NCI-H1417 treated with DMSO at 0.1 percent for 48 hours (cell line): ENCODE measurements at places on chromosomes 13 and 19.

DNA sequence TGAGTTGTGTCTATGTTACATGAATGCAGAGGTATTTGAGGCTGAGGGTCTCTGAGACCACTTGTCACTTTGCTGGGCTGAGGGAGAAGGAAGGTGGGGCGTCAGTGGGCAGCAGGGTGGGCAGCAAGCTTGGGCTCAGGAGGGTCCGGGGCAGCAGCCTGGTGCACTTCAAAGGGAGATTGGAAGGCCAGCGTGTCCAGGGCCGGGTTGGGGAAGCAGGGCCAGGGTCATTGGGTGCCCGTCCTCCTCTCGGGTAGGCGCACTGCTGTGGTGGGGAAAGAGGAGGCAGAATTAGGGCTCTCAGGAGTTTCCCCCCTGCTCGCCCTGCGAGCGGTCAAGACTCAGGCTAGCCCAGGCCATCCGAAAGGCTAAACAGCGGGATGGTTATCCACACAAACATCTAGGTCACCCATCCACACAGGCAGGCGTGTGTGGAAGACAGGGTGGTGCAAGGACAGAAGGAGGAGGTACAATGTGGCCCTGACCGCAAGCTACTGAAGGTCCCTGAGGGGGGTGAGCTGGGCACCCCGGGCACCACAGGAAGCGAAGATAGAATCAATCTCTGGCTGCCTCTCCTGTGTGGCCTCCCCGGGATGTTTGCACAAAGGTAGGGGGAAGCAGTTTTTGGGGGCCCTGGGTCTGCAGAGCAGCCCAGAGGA, 37.7 kb downstream of the MYO9B start:
- DNase-seq, result no peak

GRCh38 chr13:52921194-52921593, 72.8 kb upstream of the PCDH8 start:
- no peak for DNase-seq

- no peak for DNase-seq
Observed at GRCh38 chr13:41944229-41944628, 16.7 kb downstream of the VWA8 start.

DNA sequence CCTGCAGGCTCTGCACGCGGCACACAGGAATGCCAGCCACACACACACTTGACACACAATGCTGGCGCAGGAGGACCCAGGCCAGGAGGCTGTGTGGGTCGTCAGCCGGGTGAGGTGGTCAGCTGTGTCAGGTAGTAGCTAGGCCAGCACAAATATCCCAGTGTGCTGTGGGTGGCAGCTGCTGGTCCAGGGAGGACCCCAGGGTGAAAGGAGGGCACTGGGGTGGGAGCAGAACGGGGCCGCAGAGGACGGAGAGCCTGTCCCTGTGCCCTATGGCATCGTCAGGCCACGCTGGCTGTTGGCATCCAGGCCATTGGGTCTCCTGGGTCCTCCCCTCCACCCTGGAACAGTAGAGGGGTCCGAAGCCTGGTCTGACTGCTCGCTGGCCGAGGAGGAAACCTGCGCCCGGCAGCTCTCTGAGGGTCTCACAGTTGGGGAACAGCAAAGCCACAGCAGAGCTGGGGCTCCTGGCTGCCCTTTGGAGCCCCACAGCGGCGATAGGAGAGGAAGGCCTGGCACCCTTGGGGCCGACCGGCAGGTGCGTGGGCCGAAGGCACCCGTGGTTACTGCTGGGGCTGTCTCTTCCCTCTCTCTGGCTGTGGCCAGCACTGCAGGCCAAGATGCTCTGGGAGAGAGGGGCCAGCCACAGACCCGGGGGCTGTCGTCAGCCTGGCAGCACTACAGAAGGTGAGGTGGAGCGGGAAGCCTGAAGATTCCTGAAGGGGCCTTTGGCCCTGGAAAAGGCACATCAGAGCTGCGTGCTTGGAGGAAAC, 27.3 kb downstream of the C13orf46 start:
- no peak for DNase-seq

DNA sequence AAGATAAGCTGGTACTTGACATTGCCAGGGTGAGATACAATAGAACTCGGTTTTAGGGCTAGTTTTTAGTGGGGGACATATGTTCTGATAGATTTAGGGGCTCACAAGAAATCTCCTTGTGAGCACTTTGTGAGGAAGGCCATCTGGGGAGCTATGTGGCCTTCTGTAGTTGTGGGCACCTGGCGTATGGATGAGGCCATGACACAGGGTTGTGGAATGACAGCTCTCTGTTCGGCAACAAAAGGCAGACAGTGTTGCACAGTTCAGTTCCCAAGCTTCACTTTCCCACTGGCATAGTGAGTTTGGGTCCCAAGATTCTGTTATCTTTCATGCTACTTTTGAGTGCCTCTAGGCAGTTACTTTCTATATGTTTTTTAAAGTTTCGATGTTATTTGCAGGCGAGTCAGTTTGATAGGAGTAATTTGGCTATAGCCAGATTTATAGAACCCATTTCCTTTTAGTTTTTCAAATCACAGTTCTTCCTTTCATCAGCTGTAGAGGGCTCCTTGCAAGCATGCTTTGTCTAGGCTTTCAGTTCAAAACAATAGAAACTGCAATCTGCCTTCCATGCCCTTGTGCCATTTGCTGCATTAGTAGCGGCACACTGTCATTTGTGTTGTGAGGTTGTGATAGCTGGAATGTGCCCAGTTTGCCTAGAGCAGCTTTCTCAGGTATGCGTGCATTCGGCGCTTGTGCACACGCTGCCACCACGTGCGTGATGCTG, 70.6 kb upstream of the TEX29 start:
- no peak for DNase-seq

- DNase-seq, result no peak
Observed at GRCh38 chr19:29674374-29675119, 9.3 kb downstream of the PLEKHF1 start.

DNA sequence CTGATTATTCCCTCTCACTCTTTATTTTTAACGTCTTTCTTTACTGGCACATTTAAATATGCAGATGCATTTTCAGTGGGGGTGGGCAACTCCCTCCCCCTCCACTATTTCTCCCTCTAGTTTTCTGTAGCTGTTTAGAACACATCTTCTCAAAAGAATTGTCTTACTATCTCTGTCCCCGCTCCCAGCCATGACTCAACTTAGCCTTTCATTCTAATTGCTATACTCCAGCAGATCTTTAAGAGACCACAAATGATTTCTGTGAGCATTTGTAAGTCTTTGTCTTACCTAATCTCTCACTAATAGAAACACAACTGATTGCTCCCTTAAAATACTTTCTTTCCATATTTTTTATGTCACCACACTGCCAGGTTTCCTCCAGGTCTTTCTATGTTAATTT, 350.9 kb downstream of the SPRY2 start:
- no peak for DNase-seq

- no peak for DNase-seq
Observed at GRCh38 chr19:8240274-8241229, 31.4 kb downstream of the CERS4 start.

- peak; percentile 40 for DNase-seq
Observed at GRCh38 chr13:107811233-107812013, 403.9 kb downstream of the LIG4 start.

DNA sequence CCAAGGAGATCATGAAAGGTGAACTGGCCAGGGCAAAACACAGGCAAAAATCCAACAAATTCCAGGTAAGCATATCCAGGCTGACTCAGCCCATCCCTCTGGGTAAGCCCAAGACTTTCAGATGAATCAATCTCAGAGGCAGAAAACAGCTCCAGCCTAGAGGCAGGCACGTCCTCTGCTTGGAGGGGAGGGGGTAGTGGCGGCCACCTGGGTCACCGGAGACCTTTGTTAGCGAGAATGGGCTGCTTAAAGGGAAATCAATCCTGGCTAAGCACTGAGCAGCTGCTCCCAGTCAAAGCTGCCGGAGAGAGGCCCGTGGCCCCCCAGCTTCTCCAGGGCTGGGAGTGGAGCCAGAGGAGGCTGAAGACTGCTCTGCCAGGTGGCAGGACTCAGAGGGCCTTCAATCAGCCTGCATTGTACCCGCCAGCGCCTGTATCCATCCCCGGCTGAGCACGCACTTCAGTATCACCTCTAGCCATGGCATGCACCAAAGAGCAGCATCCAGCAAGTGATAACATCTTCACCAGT, 48.2 kb downstream of the PIN1 start:
- peak; percentile 1 for DNase-seq

- no peak for DNase-seq
Observed at GRCh38 chr13:45336025-45336800, 4.8 kb downstream of the TPT1 start.

GRCh38 chr13:98842070-98842469, 89.6 kb upstream of the SLC15A1 start:
- peak; percentile 83 for DNase-seq

DNA sequence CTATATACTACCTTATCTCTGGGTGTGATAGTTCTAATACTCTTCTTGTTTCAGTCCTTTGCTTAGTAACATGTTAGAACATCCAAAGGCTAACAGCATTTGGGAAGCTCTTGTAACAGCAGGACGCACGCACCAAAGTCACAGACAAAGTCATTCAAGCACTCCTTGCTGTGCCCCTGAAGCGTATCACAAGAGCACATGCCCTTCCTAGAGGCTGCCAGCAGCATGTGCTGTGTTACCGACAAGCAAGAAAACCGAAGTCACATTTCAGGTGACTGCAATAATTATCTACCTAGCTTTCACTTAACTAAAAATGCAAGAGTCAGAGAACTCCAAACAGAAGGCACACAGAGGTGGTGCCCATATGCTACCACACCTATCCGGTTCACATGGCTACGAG, 194.1 kb downstream of the KLF12 start:
- DNase-seq, result no peak

DNA sequence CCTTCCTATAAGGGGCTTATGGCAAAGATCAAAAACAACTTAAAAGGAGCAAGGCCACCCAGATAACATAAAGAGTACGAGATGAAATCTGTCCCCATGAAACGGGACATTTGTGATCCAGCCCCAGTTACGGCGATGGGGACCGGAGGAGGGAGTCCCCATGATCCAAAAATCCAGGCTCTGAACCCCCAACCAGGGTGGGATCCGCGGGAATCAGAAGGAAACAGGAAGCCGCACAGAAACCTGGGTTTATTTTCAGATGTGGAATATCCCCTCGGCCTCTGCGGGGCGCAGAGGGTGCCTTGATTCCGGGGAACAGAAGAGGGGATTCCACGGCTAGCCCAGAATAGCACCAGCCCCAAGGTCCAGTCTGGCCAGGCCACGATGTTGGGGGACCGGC, 5.0 kb downstream of the PTPRS start:
- no peak for DNase-seq

DNA sequence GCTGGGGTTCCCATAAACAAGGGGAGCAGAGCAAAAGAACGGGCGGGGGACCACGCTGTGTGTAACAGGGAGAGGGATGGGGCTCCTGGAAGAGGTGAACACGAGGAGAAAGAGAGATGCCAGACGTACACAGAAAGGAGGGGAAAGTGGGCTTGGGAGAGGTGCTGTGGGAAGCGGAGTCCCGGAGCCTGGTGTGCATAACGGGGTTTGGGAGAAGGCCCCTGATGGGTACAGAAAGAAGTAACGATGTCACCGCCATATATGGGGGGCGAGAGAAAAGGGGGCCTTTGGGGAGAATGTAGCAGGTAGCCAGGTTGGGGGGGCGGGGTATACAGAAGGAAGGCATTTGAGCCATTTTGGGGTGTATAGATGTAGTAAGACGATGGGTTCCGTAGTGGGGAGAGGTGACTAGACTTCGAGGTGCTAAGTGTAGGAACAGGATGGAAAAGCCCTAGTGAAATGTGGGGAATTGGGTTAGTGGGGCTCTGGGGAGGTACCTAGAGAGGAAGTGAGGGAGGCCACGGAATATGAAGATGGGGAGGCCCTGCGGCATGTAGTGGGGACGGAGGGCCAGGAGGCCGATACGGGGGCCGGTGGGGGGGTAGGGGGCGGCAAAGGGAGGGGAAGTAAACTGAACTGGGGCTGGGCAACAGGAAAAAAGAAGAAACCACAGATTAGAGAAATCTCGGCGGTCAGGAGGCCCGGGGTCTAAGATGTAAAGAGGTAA, 787 bp downstream of the ZNF580 start:
- no peak for DNase-seq

DNA sequence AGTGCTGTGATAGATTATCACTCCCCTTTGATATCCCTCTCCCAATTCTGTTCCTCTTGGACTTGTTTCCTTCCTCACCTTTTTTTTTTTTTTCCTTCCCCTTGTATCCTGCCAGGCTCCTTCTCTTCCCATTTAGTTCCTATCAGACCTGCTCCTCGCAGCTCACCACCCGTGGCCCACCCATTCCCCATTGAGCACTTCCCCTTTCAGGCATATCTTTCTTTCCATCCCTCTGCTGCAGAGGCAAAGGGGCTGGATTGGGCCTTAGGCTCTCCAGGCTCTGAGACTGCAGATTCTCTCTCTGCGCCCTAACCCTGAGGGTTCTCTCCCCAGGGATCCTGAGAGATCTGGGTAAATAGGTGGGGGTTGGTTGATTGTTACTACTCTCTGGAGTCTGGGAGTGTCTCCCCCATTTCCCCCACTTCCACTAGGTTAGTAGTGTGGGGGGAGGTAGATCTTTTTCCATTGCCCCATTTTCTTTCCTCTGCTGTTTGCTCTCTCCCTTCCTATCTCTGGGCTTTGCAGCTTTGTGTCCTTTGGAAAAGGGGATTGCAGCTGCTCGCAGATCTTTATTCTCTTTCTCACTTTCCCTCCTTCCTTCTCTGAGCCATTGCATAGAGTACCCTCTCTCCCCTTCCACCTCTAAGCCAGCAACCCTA, 2.3 kb downstream of the ARHGAP35 start:
- DNase-seq, result no peak

- DNase-seq, result no peak
Observed at GRCh38 chr19:57788114-57788692, 18.7 kb downstream of the ZNF586 start.

GRCh38 chr19:4705413-4706131, 18.1 kb downstream of the DPP9 start:
- no peak for DNase-seq

- no peak for DNase-seq
Observed at GRCh38 chr13:110681868-110682550, 23.9 kb downstream of the CARS2 start.

DNA sequence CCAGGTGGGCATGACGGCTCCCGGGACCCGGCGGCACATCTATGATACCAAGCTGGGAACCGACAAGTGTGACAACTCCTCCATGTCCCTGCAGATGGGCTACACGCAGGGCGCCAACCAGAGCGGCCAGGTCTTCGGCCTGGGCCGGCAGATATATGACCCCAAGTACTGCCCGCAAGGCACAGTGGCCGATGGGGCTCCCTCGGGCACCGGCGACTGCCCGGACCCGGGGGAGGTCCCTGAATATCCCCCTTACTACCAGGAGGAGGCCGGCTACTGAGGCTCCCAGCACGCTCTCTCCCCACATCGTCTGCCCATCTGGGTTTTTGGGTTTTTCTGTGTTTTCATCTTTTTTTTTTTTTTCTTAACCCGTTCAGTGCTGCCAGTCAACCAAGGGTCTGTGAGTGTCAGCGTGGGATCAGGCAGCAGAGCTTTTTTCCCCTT, 2.3 kb upstream of the ABCA7 start:
- DNase-seq, result no peak

- no peak for DNase-seq
Observed at GRCh38 chr13:102771298-102772041, 2.1 kb downstream of the TEX30 start.
